ENCODE measurements at places on chromosomes 4 and X.
A peak's percentile ranks its signal among the peaks of the same experiment; 100 is the strongest.

DNA sequence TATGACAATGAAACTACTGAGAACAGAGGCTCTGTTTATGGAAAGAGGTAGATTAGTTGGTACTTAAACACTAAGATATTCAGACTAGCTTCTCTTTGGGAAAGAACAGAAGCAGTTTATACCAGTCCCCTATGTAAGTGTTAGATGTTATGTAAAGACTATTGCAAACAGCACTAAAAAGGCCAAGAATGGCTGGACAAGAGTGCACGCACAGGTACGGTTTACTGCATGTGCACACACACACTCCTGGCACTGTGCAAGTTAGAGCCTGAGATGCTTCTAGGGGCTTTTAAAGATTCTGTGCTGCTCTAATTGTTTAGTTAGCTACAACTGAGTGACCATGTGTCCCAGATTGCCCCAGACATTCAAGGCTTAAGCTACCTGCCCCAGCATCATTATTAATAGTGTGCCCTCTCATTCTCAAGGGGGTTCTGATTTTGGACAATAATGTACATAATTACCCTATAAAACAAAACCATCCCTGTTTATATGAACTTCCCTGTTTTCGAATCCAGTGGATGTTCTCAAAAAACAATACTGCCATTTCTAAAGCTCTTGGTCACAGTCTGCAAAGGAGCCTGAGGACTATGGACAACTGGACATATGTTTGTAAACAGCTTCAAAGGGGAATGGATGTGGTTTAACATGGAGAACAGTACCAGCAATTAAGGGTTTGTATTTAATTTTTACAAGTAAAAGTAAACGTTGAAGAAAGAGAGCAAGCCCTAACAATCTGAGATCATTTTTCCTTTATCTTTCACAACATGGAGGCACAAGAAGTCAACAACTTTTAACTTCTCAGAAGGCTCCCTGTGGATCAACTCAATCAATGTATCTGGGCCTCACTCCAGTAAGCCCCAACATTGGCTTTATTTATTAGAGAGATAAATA, 2.0 kb downstream of the SETD7 start:
- no peak for DNase-seq

DNA sequence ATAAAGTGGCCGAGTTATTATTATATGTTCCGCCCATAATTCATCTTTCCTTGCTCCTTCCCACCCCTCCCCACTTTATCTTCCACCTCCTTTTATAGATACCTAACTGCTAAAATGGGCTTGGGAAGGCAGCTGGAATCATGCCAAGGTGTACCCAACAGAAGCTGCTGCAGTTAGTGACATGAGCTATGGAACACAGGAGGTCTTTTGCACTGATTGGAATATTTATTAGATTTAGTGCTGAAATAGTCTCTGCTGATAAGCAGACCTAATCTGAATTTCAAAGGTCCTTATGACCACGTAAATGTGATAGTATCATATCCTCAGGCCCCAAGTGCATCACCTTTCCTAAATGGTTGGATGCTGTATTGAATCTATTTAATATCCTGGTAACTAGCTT, 64.9 kb downstream of the HMGB2 start:
- DNase-seq = no peak

- no peak for DNase-seq
These were observed 111.0 kb downstream of the ANXA10 start for GRCh38 chr4:168203233-168203911.

GRCh38 chr4:174217273-174218126, 66.0 kb downstream of the FBXO8 start:
- DNase-seq = peak; percentile 21

DNA sequence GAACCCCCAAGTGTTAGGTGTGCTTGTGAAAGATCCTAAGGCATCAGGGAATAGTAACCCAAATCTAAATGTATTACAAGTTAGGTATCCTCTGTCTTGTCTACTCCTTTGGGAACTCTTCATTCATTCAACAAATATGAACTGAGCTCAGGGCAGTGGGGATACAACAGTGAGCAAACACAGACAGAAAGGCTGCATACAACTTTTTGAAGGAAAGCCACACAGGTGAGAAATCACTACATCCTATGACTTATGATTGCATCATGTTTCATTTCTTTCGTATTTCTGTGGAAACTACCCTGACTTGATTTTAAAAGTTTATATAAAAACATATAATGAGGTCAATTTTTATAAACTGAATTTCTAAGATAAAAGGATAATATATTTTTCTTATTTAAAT, 43.2 kb downstream of the BCLAF3 start:
- DNase-seq = no peak

- no peak for DNase-seq
These were observed 91.9 kb downstream of the TENT5D start for GRCh38 chrX:80511969-80512760.

- no peak for DNase-seq
These were observed 30.2 kb upstream of the TENM3 start for GRCh38 chr4:182213004-182213403.

DNA sequence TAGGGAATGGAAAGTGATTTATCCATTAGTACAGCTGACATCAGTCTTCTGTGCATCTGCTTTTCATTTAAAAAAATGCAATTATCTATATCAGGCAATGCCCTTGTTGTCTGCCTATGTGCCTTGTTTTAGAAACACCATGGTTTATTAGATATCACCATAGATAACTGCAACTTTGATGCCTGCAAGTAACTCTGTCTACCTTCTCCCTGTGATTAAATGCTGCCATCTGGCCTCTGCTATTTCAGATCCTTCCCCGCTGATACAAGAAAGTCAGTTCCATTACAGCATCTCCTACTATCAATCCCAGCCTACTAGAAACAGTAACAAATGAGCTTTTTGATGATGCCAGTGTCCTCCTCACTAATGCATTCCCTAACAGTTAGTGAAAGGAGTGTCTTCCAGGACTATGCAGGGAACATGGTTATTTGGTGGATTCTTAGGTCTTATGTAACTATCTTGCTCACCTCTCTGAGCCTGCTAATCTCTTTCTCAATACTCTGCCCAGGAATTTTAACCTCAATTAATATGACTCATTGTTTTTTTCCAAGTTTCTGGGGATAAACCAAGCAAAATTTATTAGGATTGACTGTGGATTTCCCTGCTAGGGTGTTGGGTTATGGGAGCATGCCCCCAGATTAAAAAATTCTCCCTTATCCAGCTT, 444.9 kb downstream of the RAPGEF2 start:
- DNase-seq = no peak

DNA sequence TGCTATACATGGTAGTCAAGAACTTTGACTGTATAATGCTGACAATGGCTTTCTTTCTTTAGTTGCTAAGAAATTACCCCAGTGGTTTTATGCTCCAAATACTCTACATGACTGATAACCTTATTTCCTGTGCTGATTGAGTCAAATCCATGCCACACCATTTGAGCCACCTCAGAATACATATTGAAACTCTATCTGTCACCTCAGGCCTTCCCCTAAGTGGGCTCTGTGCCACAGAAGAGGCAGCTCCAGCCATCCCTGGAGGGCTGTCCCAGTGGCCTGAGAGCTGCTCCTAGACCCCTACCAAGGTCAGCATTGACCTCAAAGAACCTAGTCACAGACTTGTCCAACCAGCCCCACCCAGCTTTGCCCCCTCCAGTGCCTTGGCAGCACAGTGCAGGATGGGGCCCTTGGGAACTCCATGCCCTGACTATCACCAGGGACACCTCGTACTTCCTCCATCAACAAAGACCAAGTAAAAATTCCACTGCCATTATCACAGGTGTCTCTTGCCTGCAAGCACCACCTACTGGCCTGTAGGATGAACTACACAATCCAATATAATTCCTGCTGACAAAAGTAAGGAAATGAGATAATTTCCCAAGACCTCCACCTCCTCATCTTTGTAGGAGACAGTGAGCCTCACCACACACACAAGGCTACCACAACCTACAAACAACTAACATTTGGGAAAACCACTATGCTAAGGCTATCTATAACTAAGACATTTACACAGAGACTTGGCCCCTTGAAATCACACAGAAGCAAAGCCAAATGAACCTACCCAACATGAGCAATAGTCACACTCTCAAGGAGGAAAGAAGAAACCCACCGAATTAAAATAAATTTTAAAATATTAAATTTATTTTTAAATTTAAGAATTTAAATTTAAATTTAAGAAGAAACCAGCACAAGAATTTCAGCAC, 239.9 kb downstream of the NKX6-1 start:
- DNase-seq = no peak

GRCh38 chr4:47747211-47747610, 90.7 kb downstream of the CORIN start:
- no peak for DNase-seq

DNA sequence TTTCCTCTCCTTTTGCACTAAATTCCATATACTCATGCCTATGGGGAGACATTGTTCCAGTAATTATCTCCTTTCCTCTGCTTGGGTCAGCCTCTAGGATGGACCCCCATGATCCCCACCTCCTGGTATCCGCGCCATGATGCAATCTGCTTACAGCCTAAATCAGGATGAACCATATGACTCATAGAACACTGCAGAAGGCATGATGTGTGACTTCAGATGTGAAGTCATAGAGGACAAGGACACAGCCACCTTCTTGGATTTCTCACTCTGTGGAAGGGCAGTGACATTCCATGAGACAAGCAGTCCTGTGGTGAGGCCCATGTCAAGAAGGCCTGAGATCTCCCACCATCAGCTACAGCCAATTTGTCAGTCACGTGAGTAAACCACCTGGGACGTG, 9.0 kb upstream of the TMEM144 start:
- DNase-seq = no peak

- DNase-seq = no peak
These were observed 16.4 kb downstream of the DSPP start for GRCh38 chr4:87624698-87625097.

DNA sequence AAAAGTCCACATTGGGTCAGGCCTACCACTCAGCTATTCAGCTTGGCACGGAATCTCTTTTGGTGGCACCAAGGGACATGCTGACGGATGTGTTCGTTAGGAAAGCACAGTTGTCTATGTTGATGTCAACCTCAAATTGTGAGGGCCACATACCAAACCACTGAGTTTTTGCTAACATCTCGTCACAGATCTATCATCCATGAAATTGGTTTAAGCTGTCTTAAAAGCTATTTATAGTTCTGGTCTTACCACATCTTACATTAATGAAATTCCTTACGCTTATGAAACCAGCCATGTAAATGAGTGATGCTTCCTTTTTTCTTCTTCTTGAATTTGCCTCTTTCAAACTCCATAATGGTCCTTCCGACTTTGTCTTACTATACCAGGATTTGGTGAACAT, 101.5 kb downstream of the MGST2 start:
- DNase-seq = no peak

DNA sequence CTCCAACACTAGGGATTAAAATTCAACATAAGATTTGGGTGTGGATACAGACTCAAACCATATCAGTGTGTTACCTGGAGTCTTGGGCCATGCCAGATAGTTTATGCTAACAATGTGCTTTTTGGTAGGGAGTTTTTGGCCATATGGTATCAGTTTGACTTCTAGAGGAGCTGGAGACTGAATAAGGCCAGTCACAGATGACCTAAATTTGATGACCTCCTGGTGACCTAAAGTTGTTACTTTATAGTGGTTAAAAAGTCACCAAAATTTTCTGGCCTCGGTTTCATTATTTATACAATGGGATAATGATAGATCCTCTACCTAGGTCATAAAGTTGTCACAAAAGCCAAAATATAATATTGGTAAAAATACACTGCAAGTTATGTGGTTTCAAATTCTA, 877.1 kb downstream of the RAPGEF2 start:
- DNase-seq = no peak

DNA sequence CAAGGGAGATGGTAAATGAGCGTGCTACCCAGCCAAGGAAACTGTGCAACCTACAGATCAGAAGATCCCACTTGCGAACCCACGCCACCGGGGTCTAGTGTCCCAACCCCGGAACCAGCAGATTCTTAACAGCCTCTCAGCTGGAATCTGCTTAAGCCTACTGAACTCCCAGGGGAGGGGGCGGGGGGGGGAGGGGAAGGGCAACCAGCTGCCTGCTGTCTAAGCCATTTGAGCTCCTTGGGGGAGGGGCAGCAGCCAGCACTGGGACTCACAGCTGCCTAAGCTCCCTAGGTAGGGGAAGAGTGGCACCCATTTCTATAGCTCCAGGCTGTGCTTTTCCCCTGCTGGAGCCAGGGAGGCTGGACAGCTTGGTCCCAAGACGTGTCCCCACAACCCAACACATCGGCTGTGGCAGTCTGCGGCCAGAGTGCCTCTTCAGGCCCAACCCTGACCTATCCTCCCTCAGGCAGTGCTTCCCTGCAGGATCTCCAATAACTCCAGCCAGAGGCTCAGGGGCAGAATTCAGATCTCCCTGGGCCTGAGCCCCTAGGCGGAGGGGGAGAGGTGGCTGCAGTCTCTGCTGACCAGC, 289.2 kb downstream of the LDB2 start:
- DNase-seq = no peak

- no peak for DNase-seq
These were observed 33.4 kb upstream of the MAGEC2 start for GRCh38 chrX:142238536-142238935.

- DNase-seq = no peak
These were observed 141.0 kb downstream of the MAB21L2 start for GRCh38 chr4:150722908-150723362.

DNA sequence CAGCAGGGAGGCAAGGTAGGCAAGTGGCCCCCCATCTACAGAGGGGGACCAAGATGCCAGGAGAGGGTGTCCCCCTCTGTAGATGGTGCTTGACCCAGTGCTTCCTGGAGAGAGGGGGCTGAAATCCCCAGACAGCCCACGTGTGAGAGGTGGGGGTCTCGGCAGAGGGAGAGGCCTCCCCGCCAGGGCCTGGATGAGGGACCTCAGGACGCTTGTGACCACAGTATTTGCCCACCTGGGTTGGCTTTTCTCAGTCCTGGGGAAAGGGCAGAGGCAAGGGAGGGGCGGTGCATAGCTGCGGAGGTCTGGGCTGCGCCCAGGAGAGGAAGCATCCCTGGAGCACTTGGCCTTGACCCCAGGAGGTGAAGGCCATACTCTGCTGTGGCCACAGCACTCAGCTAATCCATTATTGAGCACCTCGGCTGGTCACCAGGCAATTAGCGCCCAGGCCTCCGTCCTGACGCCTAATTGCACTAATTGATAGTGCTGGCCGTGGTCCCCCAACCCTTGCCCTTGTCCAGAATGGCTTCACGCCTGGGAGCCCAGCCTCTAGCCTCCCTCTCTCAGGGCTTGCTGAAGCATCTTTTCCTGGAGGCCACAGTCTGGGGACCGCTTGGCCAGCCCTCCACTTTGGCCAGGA, 30.7 kb downstream of the HMX1 start:
- no peak for DNase-seq

- DNase-seq = peak; percentile 24
These were observed 1.5 kb downstream of the TRIM2 start for GRCh38 chr4:153205757-153206156.

DNA sequence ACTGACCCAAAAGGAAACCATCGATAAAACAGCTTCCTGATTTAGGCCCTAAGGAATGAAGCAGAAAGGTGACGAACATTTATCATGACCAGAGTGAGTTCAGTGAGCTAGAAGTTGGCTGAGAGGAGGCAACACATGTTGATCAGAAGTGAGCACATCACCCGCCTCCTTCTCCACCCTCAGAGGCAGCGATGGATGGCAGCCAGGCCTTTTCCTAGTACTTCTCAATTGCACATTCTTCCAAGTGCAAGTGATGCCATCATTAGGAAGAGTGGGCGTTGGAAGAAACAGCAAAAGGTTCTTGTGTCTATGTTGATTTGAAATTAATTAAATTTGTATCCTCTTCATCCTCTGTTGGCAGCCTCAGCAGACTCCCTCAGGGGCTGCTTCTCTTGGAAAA, 51.7 kb downstream of the TMEM154 start:
- no peak for DNase-seq

GRCh38 chr4:93719552-93719951, 109.0 kb upstream of the ATOH1 start:
- no peak for DNase-seq

All from activated T-cell treated with anti-CD3 and anti-CD28 coated beads, Interleukin-2, amount 50 U/mL, for 1 hour (primary cell).